A549 treated with Mapracorat at 1 μM for 4 hours (cell line): ENCODE measurements at places on chromosomes 4 and X. TPM values are rescaled to one million over a fixed set of nuclear protein-coding genes. Genes with fewer than 3 reads are reported as not detected.

EDA gene
- total RNA-seq = 0.38 to 0.75 TPM (median 0.43 TPM) in 5 replicates

EFHC2 gene
- total RNA-seq = 0.16 to 0.26 TPM (median 0.21 TPM) in 5 replicates

FAM156A gene
- 12.1 to 18.2 TPM (median 12.6 TPM) in 5 replicates for total RNA-seq

SEC24B gene
- 16.2 to 22.9 TPM (median 19.1 TPM) in 5 replicates for total RNA-seq

TLR7 gene
- not detected in 5 replicates for total RNA-seq

POLA1 gene
- total RNA-seq = 9.7 to 11.8 TPM (median 10.3 TPM) in 5 replicates

AMER1 gene
- 2.1 to 3.0 TPM (median 2.6 TPM) in 5 replicates for total RNA-seq
